ENCODE measurements at places on chromosomes 12 and 14. TPM values are rescaled to one million over a fixed set of nuclear protein-coding genes. Genes with fewer than 3 reads are reported as not detected.
A peak's percentile ranks its signal among the peaks of the same experiment; 100 is the strongest.

GRCh38 chr12:67592228-67593011, 56.1 kb upstream of the DYRK2 start:
- DNase-seq: peak; percentile 7

The CD4 gene
- 206 TPM for total RNA-seq

- no peak for DNase-seq
Observed at GRCh38 chr14:80047761-80048160, 163.5 kb downstream of the DIO2 start.

The CCDC197 gene
- total RNA-seq: 0.53 TPM

The SNX6 gene
- total RNA-seq: 78.7 TPM

The SAMD15 gene
- 0.25 TPM for total RNA-seq

- DNase-seq: no peak
Observed at GRCh38 chr14:68634874-68635595, 157.8 kb downstream of the ZFP36L1 start.

The KRT73 gene
- total RNA-seq: 1.9 TPM

DNA sequence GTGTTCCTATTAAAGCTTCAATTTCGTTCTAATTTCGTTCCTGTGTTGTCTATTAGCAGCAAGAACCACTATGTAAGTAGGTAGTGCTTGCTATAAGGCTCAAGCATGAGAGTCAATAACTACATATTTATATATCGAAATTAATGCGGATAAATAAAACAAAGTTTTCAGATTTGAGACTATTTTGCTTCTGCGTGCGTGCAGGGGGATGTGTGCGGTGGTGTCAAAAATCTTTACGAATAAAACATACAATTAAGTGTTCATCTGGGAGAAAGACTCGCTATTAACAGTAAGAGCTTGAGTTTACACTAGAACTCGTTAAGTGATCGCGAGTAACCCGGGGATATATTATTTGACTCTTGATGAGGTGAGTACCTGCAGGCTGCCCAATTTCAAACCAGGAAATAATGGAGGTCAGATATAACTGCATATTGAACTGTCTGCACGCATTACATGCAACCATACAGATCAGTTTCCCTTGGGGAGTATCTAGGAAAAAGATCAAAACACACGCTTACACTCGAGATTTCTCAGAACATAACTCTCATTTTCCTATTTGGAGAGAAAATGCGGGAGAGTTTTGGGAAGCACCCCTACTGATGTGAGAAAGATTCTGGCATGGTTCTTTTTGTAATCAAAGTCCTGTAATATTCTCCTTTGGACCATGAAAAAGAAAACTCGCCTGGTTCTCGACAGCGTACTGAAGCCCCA, 813 bp downstream of the TWF1 start:
- DNase-seq: peak; percentile 11

The RIPK3 gene
- 9.4 TPM for total RNA-seq

DNA sequence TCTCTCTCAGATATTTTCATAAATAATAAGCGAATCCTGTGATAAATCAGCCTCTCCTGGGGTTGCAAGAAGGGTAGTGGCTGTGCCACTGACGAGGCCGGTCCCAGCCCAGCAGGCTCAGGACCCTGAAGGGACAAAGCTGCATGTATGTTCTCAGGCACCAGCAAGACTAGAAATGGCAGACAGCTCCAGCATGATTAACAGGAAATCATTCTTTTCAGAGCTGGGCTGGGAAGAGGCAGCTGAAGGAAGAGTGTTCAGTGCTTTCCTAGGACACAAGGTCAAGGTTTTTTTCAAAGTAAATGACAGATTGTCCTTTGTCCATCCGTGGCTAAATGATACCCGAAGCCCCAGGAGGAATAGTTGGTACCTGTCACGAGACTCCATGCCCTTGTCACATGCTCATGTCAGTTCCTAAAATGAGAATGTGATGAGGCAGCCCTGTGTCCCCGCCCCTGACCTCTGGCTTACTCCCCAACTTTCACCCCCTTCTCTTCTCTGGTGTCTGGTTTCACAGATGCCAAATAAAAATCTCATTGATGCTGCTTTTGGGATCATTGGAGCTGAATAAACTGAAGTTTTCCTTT, 65.1 kb downstream of the PPP1R36 start:
- DNase-seq: no peak

DNA sequence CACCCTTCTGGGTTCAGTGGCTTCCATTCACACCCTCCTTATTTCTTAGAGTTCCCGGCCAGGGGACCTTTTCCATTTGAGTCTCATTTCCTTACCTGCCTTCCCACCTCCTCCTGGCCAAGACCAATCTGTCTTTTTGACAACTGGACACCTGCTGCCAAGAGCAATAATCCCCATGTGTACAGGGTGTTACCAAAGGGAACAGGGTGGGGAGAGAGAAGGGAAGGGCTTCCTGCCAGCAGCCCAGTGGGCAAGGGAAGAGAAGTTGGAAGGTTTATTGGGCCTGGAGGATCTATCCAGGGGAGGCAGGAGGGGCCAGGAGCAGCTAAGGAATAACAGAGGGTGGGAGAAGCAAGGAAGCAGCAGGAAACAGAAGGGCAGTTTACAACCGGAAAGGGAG, 346.2 kb downstream of the C12orf75 start:
- DNase-seq: no peak

GRCh38 chr12:64992641-64993040, 128.5 kb downstream of the WIF1 start:
- DNase-seq: no peak

- DNase-seq: peak; percentile 42
Observed at GRCh38 chr12:2692080-2692479, 102.7 kb upstream of the FKBP4 start.

The RD3L gene
- total RNA-seq: not detected

DNA sequence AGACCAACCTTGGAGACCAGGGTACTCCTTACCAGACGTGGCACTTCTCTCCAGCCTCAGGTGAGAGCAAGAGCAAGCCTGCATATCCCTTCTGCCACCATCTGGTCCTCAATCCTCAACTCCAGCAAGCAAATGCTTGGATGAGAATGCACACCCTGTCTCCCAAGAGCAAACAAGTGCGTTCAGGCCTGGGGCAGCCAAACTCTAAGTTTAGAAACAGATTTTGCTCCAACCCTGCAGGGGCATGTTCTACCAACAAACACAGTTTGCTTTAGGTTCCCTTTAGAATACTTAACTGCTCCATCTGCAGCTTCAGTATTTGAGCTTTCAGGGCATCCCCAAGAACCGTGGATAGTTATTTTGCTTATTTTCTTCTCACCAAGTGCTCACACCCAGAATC, 55.9 kb upstream of the FICD start:
- DNase-seq: no peak

- no peak for DNase-seq
Observed at GRCh38 chr14:29092121-29092520, 325.5 kb downstream of the FOXG1 start.

DNA sequence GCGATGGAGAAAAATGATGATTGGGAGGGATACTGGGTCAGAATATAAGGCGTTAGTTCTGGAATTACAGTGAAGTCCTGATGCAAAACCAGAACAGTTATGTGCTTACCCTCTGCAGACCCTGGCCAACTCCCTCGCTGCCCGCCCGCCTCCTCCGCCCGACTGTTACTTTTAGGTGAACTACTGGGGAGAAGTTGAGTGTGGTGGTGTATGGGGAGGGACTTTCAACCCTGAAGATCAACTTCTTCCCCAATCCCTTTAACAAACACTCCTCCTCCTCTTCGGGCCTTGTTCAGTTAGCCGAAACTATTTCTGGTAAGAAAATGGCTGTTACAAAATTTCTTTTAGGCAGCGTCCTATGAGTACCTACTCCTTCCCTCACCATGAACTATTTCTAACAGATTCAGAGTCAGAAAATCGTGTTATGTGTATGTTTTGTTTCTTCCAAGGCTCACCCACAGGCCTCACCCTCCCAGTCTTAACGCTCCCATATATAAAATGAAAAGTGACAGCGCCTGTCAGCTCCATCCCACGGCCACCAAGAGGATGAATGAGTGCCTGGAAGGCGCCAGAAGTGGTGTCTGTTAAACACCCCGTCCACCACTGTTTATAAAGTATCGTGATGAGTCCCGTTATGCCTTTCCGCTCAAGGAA, 1.3 kb downstream of the FBXO33 start:
- peak; percentile 30 for DNase-seq

DNA sequence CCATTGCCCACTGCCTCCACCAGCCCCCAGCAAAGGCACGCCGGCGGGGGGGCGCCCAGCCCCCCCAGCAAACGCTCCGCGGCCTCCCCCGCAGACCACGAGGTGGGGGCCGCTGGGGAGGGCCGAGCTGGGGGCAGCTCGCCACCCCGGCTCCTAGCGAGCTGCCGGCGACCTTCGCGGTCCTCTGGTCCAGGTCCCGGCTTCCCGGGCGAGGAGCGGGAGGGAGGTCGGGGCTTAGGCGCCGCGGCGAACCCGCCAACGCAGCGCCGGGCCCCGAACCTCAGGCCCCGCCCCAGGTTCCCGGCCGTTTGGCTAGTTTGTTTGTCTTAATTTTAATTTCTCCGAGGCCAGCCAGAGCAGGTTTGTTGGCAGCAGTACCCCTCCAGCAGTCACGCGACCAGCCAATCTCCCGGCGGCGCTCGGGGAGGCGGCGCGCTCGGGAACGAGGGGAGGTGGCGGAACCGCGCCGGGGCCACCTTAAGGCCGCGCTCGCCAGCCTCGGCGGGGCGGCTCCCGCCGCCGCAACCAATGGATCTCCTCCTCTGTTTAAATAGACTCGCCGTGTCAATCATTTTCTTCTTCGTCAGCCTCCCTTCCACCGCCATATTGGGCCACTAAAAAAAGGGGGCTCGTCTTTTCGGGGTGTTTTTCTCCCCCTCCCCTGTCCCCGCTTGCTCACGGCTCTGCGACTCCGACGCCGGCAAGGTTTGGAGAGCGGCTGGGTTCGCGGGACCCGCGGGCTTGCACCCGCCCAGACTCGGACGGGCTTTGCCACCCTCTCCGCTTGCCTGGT, at the start of gene CDKN1B:
Gene CDKN1B (plus strand): TSS at position 576 of the 793 bp plus-strand sequence. CDS start 472 bp downstream, outside the sequence.
- peak; percentile 93 for DNase-seq

The MANSC1 gene
- 2.2 TPM for total RNA-seq

GRCh38 chr12:87385322-87385721, 643.9 kb downstream of the C12orf50 start:
- DNase-seq: no peak

The NDUFA9 gene
- total RNA-seq: 93.3 TPM

DNA sequence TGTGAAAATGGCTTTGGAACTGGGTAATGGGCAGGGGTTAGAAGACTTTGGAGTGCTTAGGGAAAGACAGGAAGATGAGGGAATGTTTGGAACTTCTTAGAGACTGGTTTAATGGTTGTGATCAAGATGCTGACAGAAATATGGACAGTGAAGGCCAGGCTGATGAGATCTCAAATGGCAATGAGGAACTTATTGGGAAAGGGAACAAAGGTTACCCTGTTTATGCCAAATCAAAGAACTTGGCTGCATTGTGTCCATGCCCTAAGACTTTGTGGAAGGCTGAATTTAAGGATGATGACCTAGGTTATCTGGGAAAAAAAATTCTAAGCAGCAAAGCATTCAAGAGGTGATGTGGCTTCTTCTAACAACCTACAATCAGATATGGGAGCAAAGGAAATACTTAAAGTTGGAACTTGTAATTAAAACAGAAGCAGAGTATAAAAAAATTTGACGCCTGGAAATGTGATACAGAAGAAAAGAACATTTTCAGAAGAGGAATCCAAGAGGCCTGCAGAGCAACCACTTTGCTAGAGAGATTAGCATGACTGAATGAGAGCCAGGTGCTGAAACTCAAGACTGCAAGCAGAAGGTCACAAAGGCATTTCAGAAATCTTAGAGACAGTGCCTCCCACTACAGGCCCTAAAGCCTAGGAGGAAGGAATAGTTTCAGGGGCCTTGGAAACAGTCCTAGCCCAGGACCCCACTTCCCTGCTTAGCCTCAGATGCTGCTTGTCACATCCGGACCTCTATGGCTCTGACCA, 65.6 kb upstream of the FLRT2 start:
- DNase-seq: no peak

The TEX52 gene
- total RNA-seq: not detected

GRCh38 chr12:55720894-55721444, 776 bp downstream of the RDH5 start:
- no peak for DNase-seq

GRCh38 chr12:2247596-2247995, 194.8 kb downstream of the CACNA1C start:
- no peak for DNase-seq

The KLRG1 gene
- 2.3 TPM for total RNA-seq

DNA sequence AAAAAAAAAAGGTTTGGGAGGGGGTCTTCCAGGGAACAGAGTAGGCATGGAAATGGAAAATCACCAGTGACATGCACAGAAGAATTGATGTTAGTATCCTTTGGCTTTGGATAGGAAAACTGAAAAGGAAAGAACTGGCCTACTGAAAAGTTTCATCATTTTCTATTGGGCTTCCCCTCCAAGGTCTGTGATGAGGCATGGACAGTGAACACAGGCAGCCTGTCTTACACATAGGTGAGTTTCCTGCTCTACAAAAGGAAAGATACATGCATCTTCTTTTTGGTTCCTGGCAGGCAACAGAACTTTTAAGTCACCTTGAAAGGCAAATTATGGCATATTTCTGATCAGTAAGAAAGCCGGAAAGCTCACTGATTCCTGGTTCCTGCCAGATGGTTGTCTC, 5.8 kb downstream of the BMAL2 start:
- DNase-seq: no peak

Measured in activated CD4-positive, alpha-beta T cell treated with anti-CD3 and anti-CD28 coated beads for 36 hours (primary cell).